Stimulated activated CD4-positive, alpha-beta T cell treated with anti-CD3 and anti-CD28 coated beads, Interleukin-12 subunit alpha, Interleukin-12 subunit beta, amount 100 ng/mL, for 48 hours (primary cell): ENCODE measurements at places on chromosomes 7 and 10.
A peak's percentile ranks its signal among the peaks of the same experiment; 100 is the strongest.

DNA sequence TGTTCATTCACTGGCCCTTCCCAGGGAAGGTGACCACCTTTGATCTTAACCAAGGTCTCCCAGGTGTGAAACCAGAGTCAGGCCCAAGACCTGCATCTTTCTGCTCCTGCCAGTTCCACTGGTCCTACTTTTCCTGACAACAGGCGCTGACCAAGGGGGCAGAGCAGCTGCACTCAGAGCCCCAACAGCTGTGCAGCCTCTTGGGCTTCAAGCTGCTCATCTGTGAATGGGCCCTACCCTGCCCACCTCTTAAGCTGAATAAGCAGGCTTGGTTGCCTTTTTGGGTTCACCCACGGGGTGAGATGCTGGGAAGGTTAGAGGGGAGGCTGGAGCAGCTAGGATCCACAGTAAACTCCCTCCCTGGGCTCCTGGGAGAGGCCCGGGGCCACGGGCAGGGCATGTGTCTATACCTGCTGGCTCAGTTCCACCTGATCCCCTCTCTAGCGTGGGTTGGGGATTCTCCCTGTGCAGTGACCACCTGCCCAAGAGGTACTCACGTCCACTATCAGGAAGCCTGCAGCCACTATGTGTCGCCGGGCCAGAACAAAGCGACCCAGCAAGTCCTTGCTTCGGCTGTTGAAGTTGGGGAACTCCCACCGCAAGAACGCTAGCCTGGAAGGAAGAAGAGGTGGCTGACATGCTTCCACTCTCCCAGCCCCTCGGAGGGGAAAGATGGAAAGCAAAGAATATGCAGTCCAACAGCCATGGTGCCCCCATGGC, 10.6 kb downstream of the TBRG4 start:
- no peak for DNase-seq

- no peak for DNase-seq
Measured at GRCh38 chr10:5604961-5605360, 61.4 kb downstream of the ASB13 start.

DNA sequence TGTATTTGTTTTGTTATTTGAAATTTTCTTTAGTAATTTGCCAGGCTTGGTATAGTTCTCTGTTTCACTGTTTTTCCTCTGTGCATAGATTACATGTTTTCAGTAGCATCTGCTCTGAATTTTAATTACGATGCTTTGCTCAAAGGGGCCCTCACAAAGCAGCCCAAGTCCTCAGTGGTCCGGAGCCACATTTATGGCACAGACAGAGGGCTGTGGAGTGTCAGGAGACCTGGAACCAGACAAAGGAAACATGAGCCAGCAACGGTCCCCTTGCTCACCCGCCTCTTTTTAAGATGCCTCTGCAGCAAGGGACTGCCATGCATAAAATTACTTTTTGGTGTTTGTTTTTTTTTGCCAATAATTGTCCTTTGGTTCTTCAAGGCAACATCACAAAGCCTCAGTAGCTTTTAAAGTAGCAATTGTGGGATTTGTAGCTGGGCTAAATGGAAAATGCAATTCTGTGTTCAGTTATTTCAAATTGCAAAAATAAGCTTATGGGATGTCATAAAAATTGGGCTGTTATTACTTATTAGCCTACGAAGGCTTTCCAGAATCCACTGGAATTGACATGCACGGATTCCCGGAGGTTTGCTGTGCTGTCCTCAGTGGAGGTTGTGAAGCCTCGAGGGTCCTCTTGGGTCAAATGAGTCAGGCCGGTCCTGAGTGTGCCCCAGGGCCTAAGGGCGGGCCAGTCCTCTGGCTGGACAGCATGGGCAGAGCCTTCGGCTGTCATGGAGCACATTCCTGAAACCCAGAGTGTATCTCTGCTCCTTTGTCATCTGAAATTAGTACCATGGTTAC, 422.8 kb downstream of the GLRX3 start:
- no peak for DNase-seq

DNA sequence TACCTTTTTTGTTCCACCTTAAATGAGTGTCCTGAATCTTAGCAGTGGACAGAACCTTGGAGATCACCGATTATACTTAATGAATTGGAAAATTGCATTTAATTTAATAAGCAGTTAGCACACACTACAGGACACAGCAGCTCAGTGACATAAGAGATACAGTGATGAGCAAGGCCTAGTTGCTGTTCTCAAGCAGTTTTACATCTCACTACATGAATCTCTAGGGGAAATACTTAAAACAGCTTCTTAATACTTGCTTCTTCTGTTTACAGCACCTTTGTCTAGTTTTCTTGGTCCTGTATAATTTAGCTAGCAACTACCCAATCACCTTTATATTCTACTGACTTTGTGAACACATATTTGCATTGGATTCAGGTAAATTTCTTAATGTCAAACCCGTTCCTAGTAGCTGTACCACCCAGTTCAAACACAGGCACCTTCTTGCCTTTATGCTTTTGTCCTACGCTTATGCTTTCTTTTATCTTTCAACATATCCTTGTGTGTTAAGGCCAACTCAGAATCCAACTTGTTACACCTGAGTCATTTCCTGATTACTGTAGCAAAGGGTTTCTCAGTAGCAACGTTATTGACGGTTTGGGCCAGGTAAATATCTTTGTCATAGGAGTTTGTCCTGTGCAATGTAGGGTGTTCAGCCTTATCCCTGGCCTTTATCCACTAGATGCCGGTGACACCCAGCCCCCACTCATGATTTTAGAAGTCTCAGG, 1.8 kb downstream of the STAM start:
- no peak for DNase-seq

- DNase-seq, result no peak
Measured at GRCh38 chr10:126876456-126876855, 28.8 kb upstream of the DOCK1 start.

DNA sequence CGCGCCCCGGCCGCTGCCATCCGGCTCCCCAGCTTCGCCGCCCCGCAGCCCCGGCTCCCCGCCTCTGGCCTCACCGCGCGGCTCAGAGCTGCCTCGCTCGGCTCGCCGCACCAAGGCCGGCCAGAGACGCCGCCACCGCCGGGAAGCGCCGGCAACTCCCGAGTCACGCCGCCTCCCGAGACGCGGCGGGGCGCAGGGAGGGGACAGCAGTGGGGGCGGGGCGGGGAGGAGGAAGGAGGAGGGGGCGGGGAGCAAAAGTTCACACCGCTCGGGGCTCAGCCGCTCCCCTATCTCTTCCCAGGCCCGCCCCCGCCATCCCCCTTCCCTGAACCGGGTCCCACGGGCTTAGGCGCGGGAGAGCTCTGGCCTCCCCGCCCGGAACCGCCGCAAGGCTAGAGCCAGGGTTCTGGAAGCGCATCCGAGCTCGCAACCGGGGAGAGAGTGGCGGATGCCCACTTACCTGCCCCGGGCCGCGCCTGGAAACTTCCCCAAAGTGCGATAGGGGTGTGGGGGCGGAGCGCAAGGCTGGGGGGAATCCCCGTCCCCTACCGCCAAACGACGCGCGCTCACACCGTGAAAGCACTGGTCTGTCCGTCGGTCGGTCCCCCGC, 1.0 kb downstream of the CHST15 start:
- peak; percentile 8 for DNase-seq

- no peak for DNase-seq
Measured at GRCh38 chr7:27651702-27652101, 11.0 kb downstream of the HIBADH start.

GRCh38 chr10:5035356-5035755, 31.7 kb upstream of the AKR1C2 start:
- no peak for DNase-seq

GRCh38 chr7:77697535-77697831, 1.2 kb downstream of the RSBN1L start:
- DNase-seq, result no peak

GRCh38 chr7:114835861-114836260, 86.0 kb upstream of the MDFIC start:
- DNase-seq, result no peak

DNA sequence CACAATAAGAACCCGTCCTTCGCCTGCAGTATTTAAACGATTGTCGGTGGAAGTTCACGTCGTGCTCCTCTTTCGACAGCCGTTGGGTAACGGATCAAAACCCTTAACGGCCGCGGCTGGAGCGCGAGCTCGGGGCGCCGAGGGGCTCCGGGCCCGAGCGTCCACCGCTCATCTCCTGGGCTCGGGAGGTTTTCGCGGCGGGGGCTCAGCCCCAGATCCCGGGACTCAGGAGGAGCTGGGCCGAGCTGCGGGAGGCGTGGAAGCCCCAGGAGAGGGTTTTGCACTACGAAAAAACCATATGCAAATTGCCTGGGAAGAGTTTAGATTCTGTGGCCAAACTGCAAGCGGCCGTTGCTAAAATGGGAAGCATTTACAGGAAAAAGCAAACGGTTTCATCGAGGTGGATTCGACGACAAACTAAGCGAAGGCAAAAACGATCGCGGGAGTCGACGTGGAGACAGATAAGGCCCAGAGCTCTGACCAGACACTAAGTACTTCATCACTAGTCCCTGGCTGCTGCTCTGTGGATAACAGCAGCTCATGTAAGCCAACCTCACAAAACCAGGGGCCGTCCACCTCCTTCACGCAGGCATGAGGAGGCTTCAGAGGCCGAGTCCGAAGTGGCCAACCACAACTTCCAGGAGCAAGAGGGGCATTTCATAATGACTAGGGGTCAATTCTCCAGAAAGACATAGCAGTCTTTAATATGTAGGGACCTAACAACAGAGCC, 129.7 kb downstream of the MARCHF5 start:
- no peak for DNase-seq

DNA sequence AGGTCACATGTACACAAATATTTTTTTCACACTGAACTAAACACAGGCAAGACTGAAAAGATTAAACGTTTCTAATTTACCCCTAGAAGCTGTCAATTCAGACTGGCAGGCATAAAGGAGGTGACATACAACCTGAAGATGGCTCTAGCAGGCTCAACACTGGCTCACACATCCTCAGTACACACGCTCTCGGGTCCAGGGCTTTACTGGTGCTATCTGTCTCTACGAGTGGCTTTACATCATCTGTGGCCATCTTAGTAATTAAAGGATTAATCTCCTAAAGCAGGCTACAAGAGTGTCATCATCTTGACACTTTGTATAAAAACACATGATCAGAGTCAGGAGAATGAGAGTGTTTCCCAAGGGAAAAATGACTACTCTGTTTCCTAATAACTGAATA, 57.3 kb downstream of the COPG2 start:
- no peak for DNase-seq

DNA sequence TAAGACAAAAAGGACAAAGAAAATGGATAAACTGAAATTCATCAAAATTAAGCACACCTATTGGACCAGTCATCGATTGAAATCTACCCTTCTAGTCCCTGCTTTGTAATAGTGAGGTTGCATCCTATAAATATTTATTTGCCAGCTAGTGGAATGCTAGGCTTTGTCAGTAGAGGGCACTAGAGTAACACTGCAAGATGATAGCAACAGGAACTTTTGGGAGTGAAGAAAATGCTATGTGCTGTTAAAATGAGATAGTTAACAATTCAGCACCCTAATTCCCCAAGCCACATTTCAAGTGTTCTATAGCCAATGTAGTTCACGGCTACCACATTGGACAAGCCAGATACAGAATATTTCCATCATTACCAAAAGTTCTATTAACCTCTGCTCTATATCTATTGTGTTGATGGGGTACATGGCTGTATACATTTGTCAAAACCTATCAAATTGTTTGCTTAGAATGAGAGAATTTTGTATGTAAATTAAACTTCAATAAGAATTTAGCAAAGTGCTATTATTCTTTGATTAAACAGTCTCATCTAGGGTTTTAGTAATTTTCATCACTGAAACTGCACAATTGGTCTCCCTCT, 69.8 kb downstream of the LSMEM1 start:
- DNase-seq, result no peak

- DNase-seq, result no peak
Measured at GRCh38 chr7:149731207-149731955, 42.0 kb downstream of the ZNF467 start.

- DNase-seq, result no peak
Measured at GRCh38 chr10:99429517-99430095, 818 bp downstream of the GOT1 start.

GRCh38 chr10:62503872-62504271, 129.7 kb downstream of the ZNF365 start:
- DNase-seq, result no peak

DNA sequence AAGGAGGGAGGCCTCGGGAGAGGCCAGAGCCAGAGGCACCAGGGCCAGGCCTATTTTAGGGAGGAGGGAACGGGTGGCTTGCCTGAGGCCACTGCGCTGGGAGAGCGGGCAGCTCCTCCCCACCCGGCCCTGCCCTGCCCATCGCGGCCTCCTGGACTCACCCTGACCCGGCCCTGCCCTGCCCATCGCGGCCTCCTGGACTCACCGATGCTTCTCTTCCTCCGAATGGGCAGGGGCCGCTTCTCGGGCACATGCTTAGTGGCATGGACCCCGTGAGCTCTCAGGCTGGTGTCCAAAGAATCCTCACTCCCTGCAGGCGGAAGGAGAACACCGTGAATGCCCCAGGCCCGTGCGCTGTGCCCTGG, 7.5 kb downstream of the PDGFA start:
- no peak for DNase-seq

GRCh38 chr7:1329966-1330800, 97.5 kb downstream of the UNCX start:
- DNase-seq, result no peak

GRCh38 chr10:78906734-78907390, 161.9 kb upstream of the ZMIZ1 start:
- DNase-seq, result no peak
